ENCODE measurements at places on chromosomes 4 and X.

- no peak for DNase-seq
Measured at GRCh38 chr4:92172203-92172602, 131.6 kb upstream of the GRID2 start.

GRCh38 chrX:17052210-17052609 lies 105.8 kb downstream of the REPS2 start:
- no peak for DNase-seq

GRCh38 chr4:70759126-70759525 lies 37.4 kb downstream of the RUFY3 start:
- no peak for DNase-seq

GRCh38 chr4:118798658-118799057 lies 37.3 kb downstream of the SEC24D start:
- no peak for DNase-seq

GRCh38 chr4:77504407-77504806 lies 101.2 kb upstream of the CXCL13 start:
- no peak for DNase-seq

- DNase-seq, result no peak
Measured at GRCh38 chr4:145260091-145260490, 79.7 kb upstream of the OTUD4 start.

- no peak for DNase-seq
Measured at GRCh38 chrX:20517565-20517964, 250.9 kb upstream of the RPS6KA3 start.

- no peak for DNase-seq
Measured at GRCh38 chr4:57614257-57614932, 504.2 kb upstream of the IGFBP7 start.

DNA sequence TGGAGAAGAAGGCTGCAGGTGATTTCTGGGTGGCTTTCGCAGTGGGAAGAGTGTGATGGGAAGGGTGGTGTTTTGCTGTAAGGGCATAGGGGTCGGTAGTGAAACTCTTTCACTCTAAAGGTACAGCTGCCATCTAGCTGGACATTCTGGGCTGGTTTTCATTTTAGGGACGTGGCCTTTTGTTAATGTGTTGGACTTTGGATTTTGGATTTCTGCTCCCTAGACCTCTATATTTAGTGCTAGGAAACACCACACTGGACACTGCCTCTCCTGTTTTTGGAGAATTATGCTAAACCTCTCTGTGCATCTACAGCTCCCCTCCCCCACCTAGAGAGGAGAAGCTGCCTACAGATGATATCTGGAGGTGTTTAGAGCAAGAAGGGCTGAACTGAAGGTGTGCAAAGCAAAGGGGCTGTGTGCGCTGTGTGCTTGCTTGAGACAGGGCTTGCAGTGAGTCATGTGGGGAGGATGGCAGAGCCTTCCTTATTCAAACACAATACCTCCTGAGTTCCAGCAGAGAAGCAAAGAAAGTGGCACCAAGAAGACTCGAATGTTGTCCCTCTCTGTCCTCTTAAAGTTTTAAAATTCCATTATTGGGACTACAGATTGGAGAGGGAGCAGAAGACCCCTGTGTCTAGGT lies 47.9 kb downstream of the STARD8 start:
- no peak for DNase-seq

Measured in posterior cingulate gyrus (tissue), 11 donors.